Neural progenitor cell (in vitro differentiated cells): ENCODE measurements at places on chromosomes 12 and 14. TPM values are rescaled to one million over a fixed set of nuclear protein-coding genes. Genes with fewer than 3 reads are reported as not detected.

- no peaks in the 10 kb centered on the region for H3K36me3 ChIP-seq
- no peak overlapping the region for H3K27ac ChIP-seq
- H3K4me3 ChIP-seq = no peak overlapping the region
Observed at GRCh38 chr12:128940090-128940888, 87.0 kb downstream of the GLT1D1 start.

GRCh38 chr14:87278415-87278814 is 714.6 kb downstream of the GALC start:
- no peak overlapping the region for H3K4me3 ChIP-seq
- H3K27me3 ChIP-seq = no peaks in the 10 kb centered on the region
- no peaks in the 10 kb centered on the region for H3K4me1 ChIP-seq
- no peak for DNase-seq

GRCh38 chr14:59656473-59656872 is 79.9 kb upstream of the CCDC175 start:
- H3K27me3 ChIP-seq = no peaks in the 10 kb centered on the region
- H3K36me3 ChIP-seq = no peaks in the 10 kb centered on the region
- no peak overlapping the region for H3K4me3 ChIP-seq

DNA sequence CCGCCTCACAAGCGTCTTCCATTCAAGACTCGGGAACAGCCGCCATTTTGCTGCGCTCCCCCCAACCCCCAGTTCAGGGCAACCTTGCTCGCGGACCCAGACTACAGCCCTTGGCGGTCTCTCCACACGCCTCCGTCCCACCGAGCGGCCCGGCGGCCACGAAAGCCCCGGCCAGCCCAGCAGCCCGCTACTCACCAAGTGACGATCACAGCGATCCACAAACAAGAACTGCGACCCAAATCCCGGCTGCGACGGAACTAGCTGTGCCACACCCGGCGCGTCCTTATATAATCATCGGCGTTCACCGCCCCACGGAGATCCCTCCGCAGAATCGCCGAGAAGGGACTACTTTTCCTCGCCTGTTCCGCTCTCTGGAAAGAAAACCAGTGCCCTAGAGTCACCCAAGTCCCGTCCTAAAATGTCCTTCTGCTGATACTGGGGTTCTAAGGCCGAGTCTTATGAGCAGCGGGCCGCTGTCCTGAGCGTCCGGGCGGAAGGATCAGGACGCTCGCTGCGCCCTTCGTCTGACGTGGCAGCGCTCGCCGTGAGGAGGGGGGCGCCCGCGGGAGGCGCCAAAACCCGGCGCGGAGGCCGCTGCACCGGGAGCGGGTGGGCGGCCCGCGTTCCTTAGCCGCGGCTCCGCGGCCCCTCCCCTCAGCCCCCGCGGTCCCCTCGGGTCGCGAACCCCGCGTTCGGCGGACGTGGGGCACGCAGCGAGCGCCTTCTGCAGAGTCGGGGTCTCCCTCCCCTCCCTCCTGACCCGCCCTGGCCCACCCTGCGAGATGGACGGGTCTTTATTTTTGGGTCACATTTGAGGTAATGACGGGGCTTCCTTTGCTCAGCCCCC is at the start of gene UBC:
UBC (minus strand) TSS at position 259 of the 847 bp plus-strand sequence. CDS start 879 bp downstream, outside the sequence.
- no peaks in the 10 kb centered on the region for H3K27me3 ChIP-seq
- DNase-seq = peak; percentile 95
- peaks cover 32% of the 10 kb centered on the region for H3K4me1 ChIP-seq

DNA sequence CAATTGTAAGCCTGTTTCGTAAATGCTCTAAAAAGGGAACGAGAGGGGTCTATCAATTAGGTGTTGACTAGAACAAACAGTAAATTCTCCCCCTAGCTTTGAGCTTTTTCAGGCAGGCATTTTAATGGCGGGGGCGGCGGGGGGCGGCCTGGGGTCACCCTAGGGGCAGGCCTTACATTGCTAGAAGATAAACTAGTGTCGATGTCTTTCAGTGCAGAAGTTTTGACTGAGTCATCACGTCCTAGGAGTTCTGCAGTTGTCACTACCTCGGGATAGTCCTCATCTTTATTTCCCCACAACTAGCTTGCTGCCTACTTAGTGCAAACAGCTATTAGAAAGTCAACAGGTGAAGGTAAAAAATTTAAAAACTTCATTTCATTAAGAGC is 1.6 kb downstream of the ATP6V1D start:
- H3K4me3 ChIP-seq = peak overlapping the region; percentile 67
- no peak for DNase-seq
- H3K27ac ChIP-seq = no peak overlapping the region
- peaks cover 20% of the 10 kb centered on the region for H3K4me1 ChIP-seq
- H3K36me3 ChIP-seq = no peaks in the 10 kb centered on the region

- DNase-seq = no peak
- no peaks in the 10 kb centered on the region for H3K36me3 ChIP-seq
- peaks cover 27% of the 10 kb centered on the region for H3K4me1 ChIP-seq
- H3K27me3 ChIP-seq = peaks cover 31% of the 10 kb centered on the region
- H3K27ac ChIP-seq = no peak overlapping the region
Observed at GRCh38 chr14:23285530-23286019, 357 bp downstream of the HOMEZ start.

GLI1 gene
- 0.12 and 0.71 TPM in 2 replicates for total RNA-seq

DIO2 gene
- 0.03 and 0.07 TPM in 2 replicates for total RNA-seq

RASAL1 gene
- 0.50 and 1.4 TPM in 2 replicates for total RNA-seq

DNA sequence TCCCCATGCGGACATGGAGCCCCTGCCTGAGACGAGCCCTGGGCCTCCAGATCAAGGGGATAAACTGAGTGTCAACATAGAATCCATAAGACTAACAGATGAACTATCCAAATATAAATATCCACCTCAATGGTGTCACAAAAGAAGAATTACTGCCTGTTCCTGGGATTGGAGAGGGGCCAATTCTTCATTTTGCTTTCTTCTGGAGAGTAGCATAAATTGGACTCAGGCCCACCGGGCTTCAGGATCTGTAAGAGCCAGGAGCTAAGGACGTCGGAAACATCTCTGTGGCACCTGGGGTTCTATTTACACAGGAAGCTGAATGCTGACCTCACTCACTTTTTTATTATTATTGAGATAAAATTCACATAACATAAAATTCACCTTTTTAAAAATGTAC is 408.2 kb upstream of the CCDC196 start:
- H3K4me3 ChIP-seq = no peak overlapping the region
- H3K27me3 ChIP-seq = no peaks in the 10 kb centered on the region
- H3K27ac ChIP-seq = no peak overlapping the region
- no peaks in the 10 kb centered on the region for H3K36me3 ChIP-seq

DNA sequence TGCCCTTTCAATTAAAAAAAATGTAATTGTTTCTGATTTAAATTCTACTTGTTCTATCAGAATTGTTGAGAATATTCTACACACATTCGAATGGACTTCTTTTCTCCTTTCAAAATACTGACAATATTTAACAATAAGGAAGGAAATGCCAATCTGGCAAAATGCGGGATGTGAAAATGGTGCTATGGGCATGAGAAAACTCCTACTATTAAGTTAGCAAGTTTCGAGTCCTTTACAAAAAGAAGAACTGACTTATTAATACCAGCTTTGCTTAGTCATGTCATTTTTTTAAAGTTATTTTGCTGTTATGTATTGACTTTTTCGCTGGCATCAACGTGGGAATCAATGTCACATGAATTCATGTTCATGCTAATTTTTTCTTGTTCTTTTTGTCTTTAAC is 31.7 kb upstream of the ARL1 start:
- no peak for DNase-seq
- H3K4me1 ChIP-seq = no peaks in the 10 kb centered on the region
- H3K4me3 ChIP-seq = no peak overlapping the region
- H3K27me3 ChIP-seq = no peaks in the 10 kb centered on the region
- H3K27ac ChIP-seq = no peak overlapping the region

KRT81 gene
- 0.09 TPM in 1 of 2 replicates, not detected in the other for total RNA-seq

DNA sequence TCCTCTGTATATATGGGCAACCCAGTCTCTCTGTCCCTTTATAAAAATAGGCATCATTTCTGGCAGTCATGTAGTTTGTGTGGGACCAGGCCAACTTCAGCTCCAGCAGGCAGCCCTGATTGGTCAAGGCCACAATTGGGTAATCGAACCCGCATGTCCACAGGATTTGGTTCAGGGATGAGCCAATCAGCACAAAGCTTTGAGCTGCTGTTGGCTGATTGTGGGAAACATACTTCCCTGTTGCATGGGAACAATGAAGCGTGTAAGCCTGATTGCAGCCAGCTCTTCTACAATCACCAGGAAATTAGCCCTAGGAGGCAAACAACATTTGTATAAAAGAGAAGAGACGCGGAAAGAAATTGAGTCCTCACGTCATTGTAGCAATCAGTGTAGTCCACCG is 328.6 kb downstream of the PCNX1 start:
- peak overlapping the region; percentile 83 for H3K27ac ChIP-seq
- no peaks in the 10 kb centered on the region for H3K27me3 ChIP-seq
- H3K36me3 ChIP-seq = no peaks in the 10 kb centered on the region
- H3K4me3 ChIP-seq = no peak overlapping the region
- H3K4me1 ChIP-seq = peaks cover 29% of the 10 kb centered on the region
- DNase-seq = peak; percentile 87

SMIM41 gene
- total RNA-seq = not detected in 2 replicates

DNA sequence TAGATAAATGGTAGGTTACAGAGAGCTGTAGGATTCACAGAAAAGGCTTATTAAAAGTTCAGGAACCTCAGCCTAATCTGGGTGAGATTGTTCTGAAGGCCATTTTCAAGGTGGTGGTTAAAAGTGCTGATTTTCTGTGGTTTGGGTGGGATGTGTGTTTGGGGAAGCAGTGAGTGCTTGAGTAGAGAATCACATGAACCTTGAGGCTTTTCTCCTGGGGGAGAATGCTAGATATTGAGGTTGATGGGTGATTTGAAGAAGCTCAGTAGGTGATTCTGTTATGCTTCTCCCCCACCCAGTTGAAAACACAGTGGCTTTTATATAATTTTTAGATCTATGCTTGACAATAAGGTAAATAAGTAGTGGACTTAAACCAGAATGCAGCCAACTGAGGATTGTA is 420.9 kb downstream of the PCNX1 start:
- no peaks in the 10 kb centered on the region for H3K36me3 ChIP-seq
- H3K4me1 ChIP-seq = peaks cover 21% of the 10 kb centered on the region
- H3K4me3 ChIP-seq = no peak overlapping the region
- no peak overlapping the region for H3K27ac ChIP-seq

CMAS gene
- 32.5 and 38.2 TPM in 2 replicates for total RNA-seq

NRL gene
- 0.54 and 1.9 TPM in 2 replicates for total RNA-seq

DNA sequence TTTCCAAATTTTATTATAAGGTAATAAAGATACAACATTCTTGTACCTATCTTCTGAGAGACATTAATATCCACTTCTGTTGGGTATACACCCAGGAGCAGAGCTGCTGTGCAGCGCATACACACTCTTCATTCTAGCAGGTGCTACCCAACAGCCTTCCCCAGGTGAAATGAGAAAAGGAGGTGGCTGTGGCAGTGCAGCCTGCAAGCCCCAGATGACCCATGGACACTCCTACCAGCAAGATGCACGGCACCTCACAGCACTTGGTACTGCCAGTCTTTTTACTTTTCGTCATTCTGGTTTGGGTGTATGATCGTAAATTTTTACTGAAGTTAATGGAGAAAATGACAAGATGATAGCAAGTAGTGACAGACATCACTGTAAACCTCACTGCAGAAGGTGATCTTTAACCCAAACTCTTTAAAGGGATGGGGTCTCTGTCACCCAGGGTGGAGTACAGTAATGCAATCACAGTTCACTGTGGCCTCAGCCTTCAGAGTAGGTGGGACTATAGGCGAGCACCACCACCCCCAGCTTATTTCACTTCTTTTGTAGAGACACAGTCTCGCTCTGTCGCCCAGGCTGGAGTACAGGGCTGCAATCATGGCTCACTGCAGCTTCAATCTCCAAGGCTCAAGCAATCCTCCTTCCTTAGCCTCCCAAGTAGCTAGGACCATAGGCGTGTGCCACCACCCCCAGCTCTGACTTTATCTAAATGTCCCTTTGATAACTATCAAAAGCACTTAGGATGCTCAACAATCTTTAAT is 26.5 kb downstream of the VPS37B start:
- no peak overlapping the region for H3K4me3 ChIP-seq
- H3K27ac ChIP-seq = no peak overlapping the region
- no peak for DNase-seq
- no peaks in the 10 kb centered on the region for H3K36me3 ChIP-seq
- H3K27me3 ChIP-seq = peaks cover 74% of the 10 kb centered on the region
- H3K4me1 ChIP-seq = peaks cover 30% of the 10 kb centered on the region

ANO4 gene
- 0.65 TPM in 1 of 2 replicates, not detected in the other for total RNA-seq

GRCh38 chr12:132462788-132463187 is 27.2 kb upstream of the FBRSL1 start:
- H3K27me3 ChIP-seq = peaks cover 56% of the 10 kb centered on the region
- H3K4me1 ChIP-seq = peaks cover 14% of the 10 kb centered on the region
- no peak overlapping the region for H3K27ac ChIP-seq
- no peak overlapping the region for H3K4me3 ChIP-seq
- no peaks in the 10 kb centered on the region for H3K36me3 ChIP-seq
- no peak for DNase-seq
